Stimulated activated CD4-positive, alpha-beta T cell treated with anti-CD3 and anti-CD28 coated beads, Interleukin-1b, Interleukin-23, amount 100 ng/mL, for 1 hour (primary cell): ENCODE measurements at places on chromosomes 2 and 18.

- DNase-seq: no peak
Observed at GRCh38 chr2:236366397-236366796, 102.2 kb upstream of the ASB18 start.

DNA sequence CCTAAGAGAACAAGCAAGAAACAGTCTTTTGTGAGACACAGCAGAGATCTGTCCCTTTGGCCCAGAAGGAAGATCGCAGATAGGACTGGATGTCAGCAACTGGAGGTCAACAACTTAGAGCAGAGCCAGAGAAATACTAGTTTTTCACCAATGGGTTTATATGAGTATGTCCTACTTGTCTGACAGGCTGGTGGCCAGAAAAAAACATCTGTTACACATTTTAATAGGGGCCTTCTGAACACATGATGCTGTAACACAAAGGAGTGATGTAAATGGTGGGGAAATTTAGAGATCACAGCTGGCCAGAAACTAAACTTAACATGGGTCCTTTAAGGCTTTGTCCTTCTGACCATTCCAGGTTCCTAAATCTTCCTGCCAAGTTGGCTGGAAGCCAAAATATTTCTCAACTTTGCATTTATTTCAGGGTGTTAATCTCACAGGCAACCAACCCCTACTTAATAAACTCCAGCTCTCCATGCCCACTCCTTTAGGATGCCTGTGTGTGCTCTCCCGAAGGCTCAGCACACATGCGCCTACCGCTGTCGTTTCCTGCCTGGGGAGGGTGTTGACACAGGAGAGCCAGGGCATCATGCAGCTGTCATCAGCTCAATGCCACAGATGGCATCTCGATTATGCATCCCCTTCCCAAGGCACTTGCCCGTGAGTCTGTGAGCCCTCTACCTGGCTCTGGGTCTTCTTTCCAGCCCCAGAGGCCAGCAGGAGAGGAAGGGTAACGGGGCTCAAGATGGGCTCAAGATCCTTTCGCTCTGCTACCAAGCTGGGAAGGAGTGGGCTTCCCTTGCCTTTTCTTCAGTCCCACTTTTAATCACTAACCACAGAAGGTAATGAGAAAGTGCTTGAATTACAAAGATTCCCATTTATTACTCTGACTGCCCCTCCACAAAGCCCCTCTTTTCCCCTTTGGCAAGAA, 252.5 kb downstream of the ETAA1 start:
- no peak for DNase-seq

GRCh38 chr2:84839851-84840250, 41.0 kb downstream of the TRABD2A start:
- DNase-seq: no peak

- DNase-seq: no peak
Observed at GRCh38 chr2:127024769-127025358, 82.1 kb downstream of the BIN1 start.

DNA sequence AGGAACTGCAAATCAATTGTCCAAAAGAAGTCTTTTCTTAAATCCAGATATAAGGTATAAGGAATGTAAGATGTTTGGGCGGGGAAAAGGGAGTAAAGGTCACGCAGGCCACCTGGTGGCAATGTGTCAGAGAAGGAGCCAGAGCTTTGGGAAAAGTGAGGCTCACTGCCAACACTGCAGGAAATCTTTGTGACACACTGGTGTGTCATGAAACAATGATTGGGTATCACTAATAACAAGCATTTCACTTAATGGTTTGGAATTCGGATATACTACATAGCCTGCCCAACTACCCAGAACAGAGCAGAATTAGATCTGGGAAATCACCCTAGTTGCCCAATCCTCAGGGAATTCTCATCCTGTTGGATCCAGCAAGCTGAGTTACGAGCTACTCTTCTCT, 61.0 kb downstream of the RBMS1 start:
- DNase-seq: no peak

- no peak for DNase-seq
Observed at GRCh38 chr2:95296880-95297487, at the start of gene KCNIP3. Gene KCNIP3 (plus strand): TSS chr2:95297347. CDS start chr2:95297439, 92 bp downstream.

DNA sequence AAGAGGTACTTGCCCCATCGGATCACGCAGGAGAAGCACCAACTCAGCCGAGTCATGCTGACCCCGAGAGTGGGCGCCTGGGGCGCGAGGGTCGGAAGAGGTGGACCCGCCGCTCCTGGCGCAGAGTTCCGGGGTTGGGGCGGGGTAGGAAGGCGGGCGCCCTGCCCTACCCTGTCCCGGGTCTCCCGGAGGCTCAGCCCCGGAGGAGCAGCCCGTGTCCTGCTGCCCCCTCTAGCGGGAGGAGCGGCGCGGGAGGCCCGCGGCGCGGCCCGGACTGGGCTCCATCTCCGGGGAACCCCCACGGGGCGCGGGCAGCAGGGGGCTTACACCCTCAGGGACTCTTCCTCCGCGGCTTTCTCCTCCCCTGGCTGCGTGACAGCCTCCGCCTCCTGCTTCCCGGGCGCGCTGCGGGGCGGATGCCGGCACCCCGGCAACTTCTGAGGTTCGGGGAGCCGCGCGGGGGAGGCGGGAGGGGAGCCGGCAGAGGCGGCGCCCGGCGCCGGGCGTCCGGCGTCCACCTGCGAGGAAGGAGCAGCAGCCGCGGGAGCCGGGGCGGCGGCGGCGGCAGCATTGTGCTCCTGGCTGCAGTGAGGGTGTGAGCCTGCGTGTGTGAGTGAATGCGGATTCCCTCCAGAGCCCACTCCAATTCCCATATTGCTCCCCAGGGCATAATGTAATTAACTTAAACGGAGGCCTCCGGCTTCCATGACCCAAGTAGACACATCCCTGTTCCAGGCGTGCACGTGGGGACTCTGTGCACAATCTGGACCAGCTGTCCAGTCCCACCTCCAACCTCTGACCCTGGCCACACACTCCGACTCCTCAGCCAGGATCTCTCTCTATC, 7.6 kb upstream of the TNS1 start:
- no peak for DNase-seq

DNA sequence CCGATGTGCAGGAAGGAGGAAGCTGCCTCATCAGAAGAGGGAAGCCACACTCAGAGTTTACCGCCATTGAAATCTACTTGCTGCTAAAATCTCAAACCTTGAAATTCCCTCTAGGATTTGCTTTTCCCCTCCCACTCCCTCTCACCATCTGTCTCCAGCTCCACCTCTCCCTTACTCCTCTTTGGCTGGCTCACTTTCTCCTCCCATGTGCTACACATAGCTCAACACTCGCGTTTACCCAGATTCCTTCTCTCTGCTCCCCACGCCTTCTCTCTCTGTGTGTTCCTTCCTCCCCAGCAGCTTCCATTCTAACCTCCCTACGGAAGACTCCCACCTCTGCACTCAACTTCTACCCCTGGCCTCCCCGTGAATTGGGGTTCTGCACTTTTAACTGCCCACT, 143.1 kb downstream of the DNER start:
- DNase-seq: no peak

DNA sequence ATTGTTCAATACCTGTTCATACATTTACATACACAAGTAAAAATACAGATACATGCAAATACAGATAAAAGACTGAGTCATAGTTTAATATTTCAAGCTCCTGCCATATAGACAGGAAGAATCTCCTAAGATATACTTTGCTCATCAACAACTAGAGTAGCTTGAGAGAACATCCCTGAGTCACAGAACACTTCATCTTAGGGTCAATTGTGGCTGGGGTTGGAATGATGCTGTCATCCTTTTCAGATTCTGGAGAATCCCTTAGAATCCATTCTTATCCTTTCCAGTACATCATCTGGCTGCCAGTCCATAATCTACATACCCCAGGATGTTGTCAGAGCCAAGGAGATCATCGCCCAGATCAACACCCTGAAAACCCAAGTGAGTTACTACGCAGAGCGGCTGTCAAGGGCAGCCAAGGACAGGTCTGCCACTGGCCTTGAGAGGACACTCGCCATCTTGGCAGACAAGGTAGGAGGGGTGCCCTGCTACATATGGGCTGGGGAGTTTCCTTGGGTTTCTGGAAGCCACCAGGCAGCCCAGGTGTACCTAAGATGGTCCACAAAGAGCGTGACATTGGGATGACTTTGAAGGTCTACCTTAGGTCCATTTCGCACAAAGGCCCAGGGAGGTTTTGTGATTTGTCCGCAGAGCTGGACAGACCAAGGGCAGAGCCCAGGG, 55.7 kb downstream of the COA5 start:
- DNase-seq: no peak

DNA sequence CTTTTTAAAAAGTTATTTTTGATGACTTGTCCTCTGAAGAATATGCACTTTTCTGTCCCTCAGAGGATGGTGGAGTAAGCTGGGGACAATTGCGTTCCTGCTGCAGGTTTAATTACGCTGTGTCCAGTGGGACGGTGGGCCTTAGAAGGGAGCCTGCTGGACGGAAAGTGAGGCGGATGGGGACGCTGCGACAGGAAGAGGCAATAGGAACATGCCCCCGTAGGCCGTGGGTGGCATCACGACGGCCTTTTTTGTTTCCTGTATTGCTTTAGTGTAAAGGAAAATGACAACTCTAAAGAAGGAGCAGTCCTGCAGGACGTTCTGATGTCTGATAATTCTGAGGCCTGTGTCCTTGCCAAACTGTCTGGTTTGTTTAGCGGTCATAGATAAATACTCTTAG, 121.6 kb downstream of the NFATC1 start:
- DNase-seq: no peak

DNA sequence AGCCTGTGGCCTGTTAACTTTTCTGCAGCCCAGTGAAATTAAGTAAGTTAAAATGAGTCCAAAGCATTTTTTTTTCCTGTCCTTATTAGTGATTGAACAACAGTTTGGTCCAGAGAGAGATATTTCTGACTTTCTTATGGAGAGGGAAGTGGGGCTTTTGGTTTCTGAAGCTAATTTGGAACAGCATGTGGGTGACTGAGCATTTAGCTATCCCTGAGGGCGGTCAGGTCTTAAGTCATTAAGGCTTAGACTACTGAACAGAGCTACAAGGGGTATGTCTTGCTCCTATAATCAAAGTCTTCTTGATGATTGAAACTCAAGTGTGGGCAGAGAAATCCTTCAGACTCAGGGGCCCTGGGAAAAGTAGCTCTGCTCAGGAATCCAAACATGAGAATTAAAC, 14.0 kb downstream of the ARHGAP25 start:
- DNase-seq: no peak

GRCh38 chr2:46304635-46305034, 7.4 kb downstream of the EPAS1 start:
- DNase-seq: no peak

- no peak for DNase-seq
Observed at GRCh38 chr2:63712748-63713147, 124.0 kb downstream of the MDH1 start.

DNA sequence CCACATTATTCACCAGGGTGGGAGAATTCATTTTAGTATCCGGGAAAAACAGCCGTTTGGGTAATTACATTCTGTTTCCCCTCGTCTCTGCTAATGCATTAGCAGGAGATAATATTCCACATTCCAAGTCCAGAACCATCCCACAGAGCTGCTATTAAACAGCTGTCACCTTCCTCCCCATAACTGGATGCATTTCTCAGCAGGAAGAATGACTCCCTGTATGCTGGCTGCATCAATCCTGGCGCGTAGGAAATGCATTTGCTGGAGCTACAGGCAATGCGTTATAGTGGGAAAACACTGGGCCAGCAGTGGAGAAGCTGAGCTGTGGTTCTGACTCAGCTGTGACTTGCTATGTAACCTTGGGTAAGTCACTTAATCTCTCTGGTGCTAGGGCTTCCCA, 246.0 kb downstream of the CLIP4 start:
- no peak for DNase-seq

- DNase-seq: no peak
Observed at GRCh38 chr2:42792583-42793333, at the start of gene HAAO. Gene HAAO (minus strand): TSS chr2:42792583. CDS start chr2:42792536, 47 bp downstream.

DNA sequence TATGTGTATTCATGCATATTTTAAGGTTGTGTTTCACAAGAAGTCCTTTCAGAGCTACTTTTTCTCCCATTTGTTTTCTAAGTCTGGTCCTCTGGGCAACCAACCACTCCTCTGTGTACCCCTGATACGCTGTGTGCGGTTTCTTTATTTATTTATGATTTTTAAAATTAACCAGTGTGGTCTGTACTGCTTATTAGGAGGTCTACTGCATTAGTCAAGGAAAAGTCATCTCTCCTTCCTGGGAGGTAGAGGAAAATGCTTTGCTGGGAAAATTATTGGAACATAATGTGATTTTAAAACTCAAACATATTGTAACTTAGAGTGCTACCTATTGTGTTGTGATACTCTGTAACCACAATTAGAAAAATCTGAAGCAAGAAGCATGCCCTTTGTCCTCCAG, 1404.3 kb downstream of the SUCLG1 start:
- no peak for DNase-seq

DNA sequence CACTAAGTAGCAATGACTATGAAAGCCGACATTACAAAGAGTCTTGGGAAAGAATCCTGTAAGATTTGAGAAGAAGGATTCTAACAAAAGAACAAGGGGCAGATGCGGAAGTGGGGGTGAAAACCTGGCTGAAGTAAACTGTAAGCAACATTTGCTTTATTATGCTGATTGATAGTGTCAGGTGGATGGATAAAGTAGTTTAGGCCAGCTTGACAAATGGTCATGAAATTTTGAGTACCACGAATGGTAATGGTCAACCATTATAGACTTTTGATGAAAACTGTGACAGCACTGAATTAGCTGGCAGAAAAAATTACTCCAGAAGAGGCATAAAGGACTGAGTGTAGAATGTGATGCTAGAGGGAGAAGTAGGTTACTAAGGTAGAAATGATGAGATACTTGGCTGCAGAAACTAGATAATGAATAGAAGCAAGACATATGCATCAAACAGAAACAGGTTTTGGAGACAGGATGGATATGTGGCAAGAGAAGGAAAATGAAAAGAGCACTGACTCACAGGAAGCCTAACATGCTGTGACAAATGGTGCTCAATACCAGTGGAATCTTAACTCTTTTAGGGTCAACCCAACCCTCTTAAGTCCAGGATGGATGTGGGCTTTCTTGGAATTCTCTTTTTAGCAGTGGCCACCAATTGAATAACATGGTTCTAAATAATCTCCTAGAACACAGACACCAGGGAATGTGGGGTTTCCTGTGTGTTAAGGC, 6.8 kb downstream of the THUMPD2 start:
- DNase-seq: no peak

DNA sequence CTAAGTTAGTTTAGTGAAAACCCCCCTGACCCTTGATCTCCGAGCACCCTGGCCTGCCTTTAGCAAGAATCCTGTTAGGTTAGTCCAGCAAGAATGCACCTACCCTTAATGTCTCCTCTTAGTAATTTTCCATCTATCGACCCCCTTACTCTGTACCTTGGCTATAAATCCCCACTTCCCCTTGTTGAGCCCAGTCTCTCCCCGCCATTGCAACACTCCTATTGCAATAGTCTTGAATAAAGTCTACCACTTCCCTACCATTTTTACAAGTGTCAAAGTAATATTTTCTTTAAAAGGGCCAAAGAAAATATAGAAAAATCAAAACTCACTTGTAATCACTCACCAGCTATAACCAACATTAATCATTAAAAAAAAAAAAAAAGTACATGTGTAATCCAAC, 4.2 kb upstream of the ZBTB7C start:
- DNase-seq: no peak
